ENCODE measurements at places on chromosomes 1 and 21. TPM values are rescaled to one million over a fixed set of nuclear protein-coding genes. Genes with fewer than 3 reads are reported as not detected.

KCNA2 gene
- total RNA-seq = 0.52 TPM

SMG7 gene
- total RNA-seq = 19.5 TPM

THEM4 gene
- 9.3 TPM for total RNA-seq

AADACL3 gene
- total RNA-seq = not detected

CLCC1 gene
- total RNA-seq = 25.4 TPM

PLEKHN1 gene
- total RNA-seq = 1.2 TPM

CDCA8 gene
- 28.5 TPM for total RNA-seq

ATP1A4 gene
- not detected for total RNA-seq

LCE5A gene
- total RNA-seq = not detected

RIPPLY3 gene
- not detected for total RNA-seq

OR2T35 gene
- not detected for total RNA-seq

ALG14 gene
- 1.4 TPM for total RNA-seq

HPDL gene
- not detected for total RNA-seq

PCP4 gene
- total RNA-seq = not detected

LCE1E gene
- not detected for total RNA-seq

CRYAA gene
- not detected for total RNA-seq

C8A gene
- not detected for total RNA-seq

RGS21 gene
- total RNA-seq = not detected

CYB561D1 gene
- 7.9 TPM for total RNA-seq

LCE3D gene
- total RNA-seq = not detected

C1orf94 gene
- total RNA-seq = not detected

UBXN10 gene
- total RNA-seq = not detected

LAMB3 gene
- 1.8 TPM for total RNA-seq

NPR1 gene
- total RNA-seq = not detected

RPE65 gene
- total RNA-seq = 1.1 TPM

RIMS3 gene
- 5.9 TPM for total RNA-seq

SLC1A7 gene
- total RNA-seq = 2.4 TPM

AGRN gene
- 37.0 TPM for total RNA-seq

PIK3C2B gene
- 2.4 TPM for total RNA-seq

IVL gene
- total RNA-seq = not detected

SERPINC1 gene
- not detected for total RNA-seq

LRRIQ3 gene
- 1.5 TPM for total RNA-seq

FAM89A gene
- 24.9 TPM for total RNA-seq

ADGRL4 gene
- total RNA-seq = not detected

PLA2G2F gene
- total RNA-seq = not detected

ALX3 gene
- total RNA-seq = not detected

RGS1 gene
- total RNA-seq = 4.5 TPM

MTARC2 gene
- total RNA-seq = 0.41 TPM

PAQR7 gene
- 3.2 TPM for total RNA-seq

OR10Z1 gene
- not detected for total RNA-seq

KIF2C gene
- 82.2 TPM for total RNA-seq

CFHR4 gene
- not detected for total RNA-seq

LCE4A gene
- not detected for total RNA-seq
